ENCODE measurements at places on chromosomes 11 and 22.

DNA sequence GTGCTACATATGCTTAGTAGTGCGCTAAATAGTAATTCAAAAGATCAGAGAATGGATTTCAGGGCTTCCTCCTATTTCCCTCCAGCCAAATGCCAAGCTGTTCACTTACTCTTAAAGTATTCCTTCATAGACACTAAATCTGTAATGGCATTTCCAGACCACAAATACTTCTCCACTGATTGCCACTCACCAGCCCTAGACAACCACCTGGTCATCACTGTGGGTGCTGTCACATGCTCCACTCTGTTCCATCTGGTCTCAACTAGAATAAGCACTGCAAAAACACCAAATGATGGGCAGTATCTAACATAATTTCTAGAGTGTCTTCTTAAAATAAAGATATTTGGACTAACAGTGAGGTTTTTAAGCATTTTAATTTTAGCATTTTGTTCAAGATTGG is 341.3 kb downstream of the AASDHPPT start:
- DNase-seq, result no peak

GRCh38 chr11:113242767-113243397 is 71.5 kb upstream of the TTC12 start:
- DNase-seq, result peak; percentile 44

GRCh38 chr11:76682684-76683083 is 12.1 kb upstream of the LRRC32 start:
- no peak for DNase-seq

GRCh38 chr11:45285930-45286632 is at the start of gene SYT13:
Gene SYT13, minus strand, starts transcription at chr11:45286341. Its CDS starts 134 bp downstream, at chr11:45286207.
- DNase-seq, result peak; percentile 90

GRCh38 chr11:69089258-69089657 is 40.5 kb downstream of the TPCN2 start:
- DNase-seq, result no peak

GRCh38 chr22:49460592-49461281 is 366.9 kb downstream of the BRD1 start:
- DNase-seq, result no peak

- DNase-seq, result no peak
Observed at GRCh38 chr11:119536801-119537200, 113.8 kb upstream of the THY1 start.

DNA sequence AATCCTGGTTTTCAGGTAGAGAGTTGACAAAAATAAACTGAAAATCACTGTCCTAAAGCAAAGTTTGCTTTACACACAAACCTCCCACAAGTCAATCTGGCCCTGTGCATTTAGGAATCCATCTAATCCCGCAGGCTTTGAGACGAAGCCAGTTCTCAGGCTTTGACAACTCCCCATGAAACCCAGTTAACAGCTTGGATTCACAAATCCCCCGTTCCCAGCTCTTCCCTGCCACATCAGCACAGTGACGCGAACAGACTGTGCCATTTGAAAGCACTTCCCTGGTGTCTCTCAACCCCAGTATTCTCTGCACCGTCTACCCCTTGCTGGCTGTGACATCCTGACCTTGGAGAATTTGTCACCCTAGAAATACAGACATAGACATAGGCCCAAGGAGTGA is 117.8 kb downstream of the OPCML start:
- DNase-seq, result peak; percentile 63

GRCh38 chr11:120525261-120526171 is 14.0 kb downstream of the GRIK4 start:
- DNase-seq, result no peak

DNA sequence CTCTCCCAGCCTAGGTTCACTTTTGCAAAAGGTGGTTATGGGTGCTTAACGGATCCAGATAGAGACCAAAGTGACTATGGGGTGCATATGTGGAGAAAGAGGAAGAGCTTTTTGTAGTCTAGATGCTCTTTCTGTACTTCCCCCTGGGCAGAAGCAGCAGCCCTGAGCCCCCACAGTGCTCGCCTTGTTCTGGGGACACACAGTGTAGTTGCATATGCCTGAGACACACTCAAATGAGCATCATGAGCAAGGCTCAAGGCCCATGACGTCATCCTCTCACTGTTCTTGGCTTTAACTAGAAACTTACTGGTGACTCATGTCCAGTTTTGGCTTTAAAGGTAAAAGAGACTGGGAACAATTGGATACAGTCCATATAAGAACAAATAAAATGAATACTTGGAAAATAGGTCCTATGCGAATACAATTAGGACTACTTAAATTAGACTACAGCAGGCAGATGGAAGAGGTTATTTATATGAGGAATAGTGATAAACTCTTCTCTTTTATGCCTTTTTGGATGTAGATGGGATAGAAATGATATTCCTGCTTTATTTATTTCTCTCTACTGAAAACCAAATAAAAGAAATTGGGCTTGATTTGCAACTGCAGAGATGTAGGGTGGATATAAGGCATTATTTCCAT is 20.1 kb upstream of the PEX26 start:
- DNase-seq, result no peak

- no peak for DNase-seq
Observed at GRCh38 chr11:1223346-1224110, 662 bp downstream of the MUC5B start.

DNA sequence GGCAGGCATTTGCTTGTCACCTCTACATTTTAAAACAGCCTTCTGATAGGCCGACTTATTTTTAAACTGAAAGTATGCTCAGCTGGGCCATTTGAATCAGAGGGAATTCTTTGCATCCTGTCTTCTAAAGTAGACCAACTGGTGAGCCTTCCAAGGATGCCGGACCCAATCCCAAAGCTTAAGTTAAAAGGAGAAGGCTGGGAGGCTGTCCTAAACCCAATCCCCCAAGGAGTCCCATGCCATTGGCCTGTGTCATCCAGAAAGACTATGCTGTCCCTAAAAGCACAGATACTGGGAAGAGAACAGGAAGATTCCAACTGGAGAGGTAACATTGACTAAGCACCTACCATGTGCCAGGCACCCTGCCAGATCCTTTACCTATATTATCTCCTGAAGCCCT is 18.0 kb downstream of the TENM4 start:
- DNase-seq, result no peak

DNA sequence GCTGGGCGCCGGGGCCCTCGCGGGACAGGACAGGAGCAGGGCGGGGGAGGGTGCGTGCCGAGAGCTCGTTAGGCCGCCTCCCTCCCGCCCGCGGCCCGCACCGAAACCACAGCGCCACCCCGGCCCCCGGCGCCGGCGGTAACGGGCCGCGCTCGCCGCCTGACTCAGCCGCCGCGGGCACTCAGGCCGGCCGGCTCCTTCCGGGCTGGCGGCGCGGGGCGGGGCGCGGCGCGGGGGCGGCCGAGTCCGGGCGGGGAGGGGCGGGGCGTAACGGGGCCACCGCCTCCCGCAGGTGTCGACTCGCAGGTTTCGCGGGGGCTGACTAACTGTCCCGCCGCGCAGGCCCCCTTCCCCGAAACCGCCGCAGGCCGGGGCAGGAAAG is at the start of gene AP5B1:
TSS of gene AP5B1 (minus strand) at position 207 of the 382 bp plus-strand sequence. CDS start 385 bp downstream, outside the sequence.
- peak; percentile 83 for DNase-seq

DNA sequence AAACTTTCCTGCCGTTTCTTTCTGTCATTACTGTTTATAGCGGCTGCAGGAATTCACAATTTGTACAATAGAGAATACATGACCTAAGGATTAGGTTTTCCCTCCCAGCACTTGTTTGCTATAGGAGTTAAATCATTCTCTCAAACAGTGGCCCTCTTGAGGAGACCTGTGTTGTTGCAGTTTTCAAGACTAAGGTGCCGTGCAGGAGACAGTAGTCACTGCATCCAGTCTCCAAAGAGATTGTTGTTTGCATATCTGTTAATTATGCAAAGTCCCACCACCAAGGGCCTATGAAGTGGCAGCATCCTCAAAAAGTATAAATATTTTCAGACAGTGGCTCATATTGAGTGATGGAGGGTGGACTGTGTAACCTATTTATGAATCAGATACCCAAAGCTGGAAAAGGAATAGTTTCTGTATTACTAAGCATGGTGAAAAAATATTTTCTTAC is 2.3 kb downstream of the PRSS23 start:
- peak; percentile 77 for DNase-seq

Measured in neural progenitor cell (in vitro differentiated cells).